Cardiac septum (tissue), 1 donor: ENCODE measurements at places on chromosomes 12 and 14. TPM values are rescaled to one million over a fixed set of nuclear protein-coding genes. Genes with fewer than 3 reads are reported as not detected.

DNA sequence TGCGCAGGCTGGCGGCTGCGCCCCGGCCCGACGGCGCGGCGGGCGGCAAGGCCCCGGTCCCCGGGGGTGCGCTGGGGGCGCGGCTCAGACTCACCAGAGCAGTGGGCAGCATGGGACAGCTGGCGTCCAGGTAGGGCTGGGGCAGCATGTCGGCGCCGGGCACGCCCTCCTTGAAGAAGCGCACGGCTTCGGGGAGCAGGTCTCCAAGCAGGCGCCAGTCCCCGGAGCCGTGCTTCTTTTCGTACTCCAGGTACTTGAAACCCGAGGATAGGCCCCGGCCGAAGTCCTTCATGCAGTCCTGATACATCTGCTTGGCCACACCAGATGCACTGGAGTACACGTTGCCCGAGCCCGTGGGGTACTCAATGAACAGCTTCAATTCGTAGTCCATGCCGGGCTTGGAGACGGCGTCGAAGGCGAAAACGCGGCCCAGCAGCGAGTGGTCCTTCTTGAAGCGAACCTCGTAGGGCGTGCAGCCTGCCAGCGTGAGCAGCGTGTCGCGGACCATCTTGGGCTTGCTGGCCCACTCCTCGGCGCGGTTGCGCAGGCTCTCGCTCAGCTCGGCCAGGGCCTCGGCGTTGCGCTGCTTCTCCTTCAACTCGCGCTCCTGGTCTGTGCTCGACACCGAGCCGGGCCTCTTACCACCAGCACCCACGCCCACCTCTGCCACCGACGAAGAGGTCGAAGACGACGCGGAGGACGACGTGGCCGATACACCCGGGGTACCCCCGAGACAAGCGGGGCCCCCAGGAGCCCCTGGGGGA, 2.2 kb downstream of the IRF2BPL start:
- no peak for DNase-seq

DNA sequence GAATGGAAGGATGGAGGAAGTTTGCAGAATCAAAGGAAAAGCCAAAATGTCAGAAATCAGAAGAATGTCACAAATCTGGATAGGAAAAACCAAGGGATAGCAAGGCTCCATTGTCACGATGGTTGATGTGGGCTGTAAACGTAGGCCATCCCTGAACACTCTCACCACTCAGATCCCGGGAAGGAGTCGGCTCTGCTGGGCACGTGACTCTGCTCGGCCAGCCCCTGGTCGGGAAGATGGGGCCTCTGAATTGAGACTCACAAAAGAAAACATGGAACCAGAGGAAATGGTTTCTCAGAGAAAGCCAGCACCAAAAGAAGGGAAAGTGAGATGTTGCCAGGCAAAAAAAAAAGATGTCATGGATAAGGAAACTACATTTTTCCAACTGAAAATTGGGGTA, 26.2 kb downstream of the TCP11L2 start:
- no peak for DNase-seq

GRCh38 chr12:101876322-101876860, 989 bp upstream of the DRAM1 start:
- DNase-seq, result no peak

The CCDC197 gene
- total RNA-seq, result 3.4 TPM

The CCDC196 gene
- total RNA-seq, result not detected

The TOMM20L gene
- not detected for total RNA-seq

The OR6C6 gene
- not detected for total RNA-seq
